Coronary artery (tissue), 2 donors: ENCODE measurements at places on chromosomes 6 and 20.

GRCh38 chr6:126077810-126078776, 91.8 kb downstream of the TRMT11 start:
- no peak for DNase-seq

DNA sequence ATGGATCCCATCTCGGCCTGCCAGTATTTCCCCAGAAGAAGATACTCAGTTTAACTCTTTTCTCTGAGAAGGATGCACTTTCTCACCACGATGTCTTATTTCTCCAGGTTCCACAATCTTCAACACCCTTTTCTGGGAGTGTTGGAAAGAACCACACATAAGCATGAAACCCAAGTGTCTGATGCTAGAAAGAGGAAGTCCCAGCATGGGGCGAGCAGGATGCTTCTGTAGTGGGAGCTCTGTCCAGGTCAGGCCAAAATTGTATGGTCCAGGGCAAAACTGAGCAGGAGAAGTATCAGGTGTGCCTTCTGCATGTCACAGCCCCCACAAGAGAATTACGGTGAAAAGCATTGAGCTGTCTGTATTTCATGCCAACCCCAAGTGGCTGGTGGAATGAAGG, 11.0 kb downstream of the TREM1 start:
- DNase-seq = no peak

DNA sequence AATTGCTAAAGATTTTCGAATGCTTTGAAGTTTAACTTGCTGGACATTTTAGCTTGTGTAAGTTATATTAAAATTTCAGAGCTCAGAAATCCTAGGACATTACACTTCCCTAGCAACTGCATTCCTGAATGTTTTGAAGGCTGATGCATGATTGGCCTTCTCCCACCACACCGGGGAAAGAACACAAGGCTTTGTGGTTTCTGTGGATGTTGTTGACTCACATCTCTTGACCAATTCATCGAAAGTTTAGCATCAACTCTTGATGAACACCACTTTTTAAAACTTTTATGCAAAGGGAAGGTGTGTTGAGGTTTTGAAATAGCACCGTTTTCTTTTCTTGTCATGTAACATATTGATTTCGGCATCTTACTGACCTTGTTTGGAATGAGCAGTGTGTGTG, 81.1 kb downstream of the RIMS1 start:
- DNase-seq = no peak

DNA sequence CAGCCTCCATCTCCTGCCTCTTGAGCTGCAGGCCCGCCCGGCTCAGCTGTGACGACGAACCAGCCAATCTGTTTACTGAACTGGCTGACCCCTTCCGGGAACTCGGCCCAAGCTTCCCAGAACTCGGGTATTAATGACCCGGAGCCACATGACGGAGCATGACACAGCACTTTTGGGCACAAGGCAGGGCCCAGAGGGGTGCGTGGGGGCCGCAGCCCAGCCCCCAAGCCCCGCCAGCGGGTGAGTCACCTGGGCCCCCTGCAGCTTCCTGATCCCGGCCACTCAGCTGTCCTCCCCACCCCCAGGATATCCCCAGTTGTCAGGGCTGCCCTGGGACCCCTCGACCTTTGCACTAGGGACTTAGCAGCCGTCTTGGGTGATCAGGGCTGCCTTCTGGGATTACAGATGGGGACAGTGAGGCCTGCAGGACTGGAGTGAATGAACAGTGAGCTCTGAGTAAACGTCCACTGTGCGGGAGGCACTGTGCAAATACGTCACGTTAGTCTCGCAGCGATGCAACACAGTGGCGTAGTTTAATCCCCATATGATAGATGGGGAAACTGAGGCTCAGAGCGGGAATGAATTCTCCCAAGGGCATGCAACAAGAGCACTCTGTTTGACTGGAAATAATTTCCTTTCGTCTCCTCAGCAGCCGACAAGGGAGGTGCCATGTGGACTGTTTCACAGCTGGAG, 102.1 kb downstream of the CEBPB start:
- peak; percentile 94 for DNase-seq

DNA sequence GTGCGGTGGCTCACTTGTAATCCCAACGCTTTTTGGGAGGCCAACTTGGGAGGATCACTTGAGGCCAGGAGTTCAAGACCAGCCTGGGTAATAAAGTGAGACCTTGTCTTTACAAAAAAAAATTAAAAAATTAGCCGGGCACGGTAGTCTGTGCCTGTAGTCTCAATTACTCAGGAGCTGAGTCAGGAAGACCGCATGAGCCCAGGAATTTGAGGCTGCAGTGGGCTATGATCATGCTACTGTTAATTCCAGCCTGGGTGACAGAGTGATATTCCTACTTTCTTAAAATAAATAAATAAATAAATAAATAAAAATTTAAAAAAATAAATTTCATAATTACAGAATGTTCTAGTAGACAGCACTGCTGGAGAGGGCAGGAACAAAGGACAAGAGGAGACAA, 62.4 kb downstream of the DST start:
- no peak for DNase-seq

DNA sequence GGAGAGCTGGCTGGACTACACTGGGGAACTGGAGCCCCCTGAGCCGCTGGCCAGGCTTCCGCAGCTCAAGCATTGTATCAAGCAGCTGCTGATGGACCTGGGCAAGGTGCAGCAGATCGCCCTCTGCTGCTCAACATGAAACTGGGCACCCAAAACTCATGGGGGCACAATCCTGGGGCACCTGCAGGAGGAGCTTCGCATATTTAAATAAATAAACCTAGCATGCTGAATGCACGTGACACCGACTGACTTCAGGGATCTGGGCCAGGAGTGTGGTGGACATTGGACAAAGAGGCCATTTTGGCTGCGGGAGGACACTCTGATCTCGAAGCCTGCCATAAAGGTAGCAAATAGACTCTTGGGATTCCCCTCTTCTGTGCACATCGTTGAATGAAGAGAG, 6.8 kb downstream of the SCAND1 start:
- DNase-seq = no peak

GRCh38 chr20:63911176-63911575, 16.2 kb downstream of the DNAJC5 start:
- no peak for DNase-seq

DNA sequence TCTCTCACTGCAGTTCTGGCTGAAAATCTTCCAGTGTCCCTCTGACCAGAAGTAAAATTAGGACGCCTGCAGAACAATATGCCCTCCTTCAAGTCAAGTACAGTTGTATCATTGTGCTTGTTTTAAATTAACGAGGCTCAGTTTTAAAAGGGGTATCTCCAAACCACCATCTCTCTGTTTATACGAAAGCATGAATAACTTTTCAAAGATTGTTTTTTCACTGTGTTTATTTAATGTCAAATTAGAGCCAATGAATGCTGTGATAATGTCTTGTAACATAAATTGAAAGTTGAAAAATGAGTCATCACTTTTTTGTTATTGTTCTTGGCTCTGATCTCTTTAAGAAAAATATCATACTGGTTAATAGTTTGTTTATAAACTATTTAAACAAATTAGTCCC, 230.7 kb upstream of the THEMIS start:
- no peak for DNase-seq

- DNase-seq = peak; percentile 81
Observed at GRCh38 chr6:143060806-143061596, at the start of gene AIG1. AIG1 (plus strand) TSS chr6:143060889; CDS start chr6:143060926, 37 bp downstream.

- no peak for DNase-seq
Observed at GRCh38 chr6:99333068-99333467, 16.4 kb downstream of the FAXC start.

- DNase-seq = no peak
Observed at GRCh38 chr6:165511807-165512206, 151.2 kb downstream of the PDE10A start.

DNA sequence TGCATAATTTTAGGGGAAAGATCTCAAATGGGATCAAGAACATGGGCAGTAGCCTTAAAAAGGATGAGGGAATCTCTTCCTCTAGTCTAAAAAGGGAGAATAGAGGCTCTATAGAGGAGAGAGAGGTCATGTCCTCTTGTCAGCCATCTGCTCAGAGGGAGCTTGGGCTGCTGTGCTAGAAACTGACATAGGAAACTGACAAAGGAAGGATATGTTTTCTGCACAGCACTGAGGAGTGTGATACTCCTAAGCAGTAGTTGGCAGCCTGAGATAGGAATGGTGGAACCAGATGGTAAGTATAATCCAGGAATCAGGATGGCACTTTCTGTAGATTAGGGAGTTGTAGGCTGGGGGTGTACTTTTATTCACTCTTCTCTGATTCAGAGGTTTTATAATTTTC, 59.2 kb downstream of the PTPRA start:
- DNase-seq = no peak

DNA sequence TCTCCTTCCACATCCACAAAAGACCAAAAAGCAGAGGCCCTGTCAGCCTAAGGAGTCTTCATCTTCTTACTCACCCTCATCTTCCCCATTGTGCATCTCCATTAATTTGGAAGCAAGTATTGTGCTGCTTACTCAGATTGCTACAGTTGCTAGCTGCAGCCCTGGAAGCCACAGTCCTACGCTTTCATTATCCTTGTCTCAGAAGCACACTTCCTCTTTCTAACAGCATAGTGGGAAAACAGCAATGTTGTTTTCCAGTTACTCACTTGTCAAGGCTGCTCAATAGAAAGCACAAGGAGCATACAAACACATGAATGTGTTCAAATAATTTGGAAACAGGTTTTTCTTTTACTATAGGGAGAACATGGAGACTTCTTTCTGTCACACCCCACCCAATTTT, 76.6 kb upstream of the RBM24 start:
- no peak for DNase-seq

GRCh38 chr6:82958551-82958950, 107.1 kb downstream of the UBE3D start:
- DNase-seq = no peak

DNA sequence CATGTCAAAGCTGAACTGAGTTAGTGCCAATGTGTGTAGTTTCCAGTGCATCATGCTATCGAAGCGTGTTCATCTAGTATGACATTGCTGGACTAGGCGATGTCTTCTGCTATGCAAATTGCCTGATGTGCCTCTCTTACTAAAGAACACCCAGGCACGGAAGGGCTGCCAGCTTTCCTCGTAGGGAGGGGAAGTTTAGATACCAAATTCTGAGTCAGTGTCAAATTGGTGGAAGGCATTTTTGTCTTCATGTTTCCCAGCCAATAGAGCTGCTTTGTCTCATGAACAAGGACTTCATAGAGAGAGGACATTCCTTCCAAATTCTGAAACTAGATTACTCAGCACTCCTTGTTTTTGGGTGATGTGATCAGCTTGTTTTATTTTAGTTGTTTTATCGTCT, 320.1 kb downstream of the BTBD3 start:
- no peak for DNase-seq

DNA sequence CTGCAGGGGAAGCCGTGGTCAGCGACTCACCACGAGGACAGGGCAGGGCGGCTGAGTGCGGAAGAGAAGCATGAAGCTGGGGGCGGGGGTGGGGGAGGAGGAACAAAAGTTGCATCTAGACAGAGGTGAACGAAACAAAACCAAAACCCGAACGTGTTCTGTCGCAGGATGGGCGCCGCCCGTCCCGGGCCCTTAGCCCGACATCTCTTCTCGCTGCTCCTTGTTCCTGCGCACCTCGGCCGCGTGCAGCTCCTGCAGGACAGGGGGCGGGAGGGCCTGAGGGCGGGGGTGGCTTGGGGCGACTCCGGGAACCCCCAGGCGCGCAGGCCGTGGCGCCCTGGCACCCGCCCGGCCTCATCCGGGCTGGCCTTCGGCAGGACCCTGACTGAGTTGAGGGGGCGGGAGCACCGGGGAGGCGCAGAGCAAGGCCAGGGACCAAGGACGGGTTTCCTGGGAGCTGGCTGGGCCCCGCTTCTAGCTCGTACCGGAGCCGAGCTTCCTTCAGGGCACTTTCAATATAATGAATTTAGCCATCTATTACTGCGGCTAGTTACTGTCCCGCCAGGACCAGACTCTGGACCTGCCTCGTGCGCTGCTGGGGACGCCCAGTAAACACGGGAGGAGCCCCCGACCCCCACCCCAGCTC, 12.0 kb downstream of the STMN3 start:
- no peak for DNase-seq

GRCh38 chr6:158789115-158789917, 29.9 kb downstream of the EZR start:
- no peak for DNase-seq

DNA sequence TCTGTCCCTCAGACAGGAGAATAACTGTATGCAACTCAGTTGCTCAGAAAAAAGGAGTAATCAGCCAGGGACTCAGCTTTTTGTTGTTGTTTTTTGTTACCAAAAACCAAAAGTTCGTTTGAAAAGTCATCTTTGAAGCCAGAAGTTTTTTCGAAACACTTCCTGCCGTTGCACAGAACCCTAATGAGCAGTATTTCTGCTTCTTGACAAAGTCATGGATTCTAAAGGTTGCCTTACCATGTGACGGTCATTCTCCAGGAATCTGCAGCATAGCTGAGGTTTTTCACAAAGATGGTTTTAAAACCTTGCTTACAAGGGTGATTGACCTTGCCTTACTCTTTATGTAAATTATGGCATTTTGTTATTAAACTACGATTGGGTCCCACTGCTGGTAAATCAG, 1.9 kb downstream of the RAB32 start:
- DNase-seq = no peak

- DNase-seq = no peak
Observed at GRCh38 chr6:82954937-82955577, 110.6 kb downstream of the UBE3D start.

GRCh38 chr6:12058172-12058961, 46.3 kb downstream of the HIVEP1 start:
- DNase-seq = no peak

DNA sequence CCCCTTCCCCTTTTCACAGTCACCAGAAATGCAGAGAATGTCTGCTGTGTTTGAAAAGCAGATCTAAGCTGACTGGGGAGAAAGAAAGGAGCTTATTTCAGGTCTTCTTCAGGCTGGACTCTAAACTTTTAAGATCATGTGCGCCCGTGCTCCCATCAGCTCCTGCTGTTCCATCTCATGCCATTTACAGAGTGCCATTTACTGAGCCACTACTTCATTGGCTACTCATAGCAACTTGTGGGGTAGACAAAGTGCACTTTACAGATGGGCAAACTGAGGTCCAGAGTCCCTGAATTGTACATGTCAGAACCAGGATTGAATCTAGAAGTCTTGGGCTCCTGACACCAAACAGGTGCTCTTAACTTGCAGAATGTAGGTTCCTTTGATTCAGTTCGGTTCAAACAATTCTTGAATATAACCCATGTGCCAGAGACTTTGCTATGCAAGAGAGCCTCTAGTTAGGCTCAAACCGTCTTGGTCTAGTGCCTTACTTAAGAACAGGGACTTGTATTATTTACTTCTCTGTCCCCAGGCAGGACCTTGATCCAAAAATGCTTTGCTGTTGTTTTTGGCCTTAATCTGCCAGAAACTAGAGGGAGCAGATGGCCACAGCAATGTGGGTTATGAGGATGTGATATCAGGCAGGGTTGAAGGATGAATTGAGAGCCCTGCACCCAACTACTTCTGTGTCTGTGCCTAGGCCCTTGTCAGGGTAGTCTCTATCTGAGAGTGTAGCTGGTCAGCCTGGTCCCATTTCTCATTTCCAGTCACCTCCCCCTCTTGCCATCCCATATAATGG, 56.4 kb downstream of the RALY start:
- DNase-seq = no peak

GRCh38 chr6:157756708-157757429, 66.2 kb upstream of the SNX9 start:
- peak; percentile 91 for DNase-seq

DNA sequence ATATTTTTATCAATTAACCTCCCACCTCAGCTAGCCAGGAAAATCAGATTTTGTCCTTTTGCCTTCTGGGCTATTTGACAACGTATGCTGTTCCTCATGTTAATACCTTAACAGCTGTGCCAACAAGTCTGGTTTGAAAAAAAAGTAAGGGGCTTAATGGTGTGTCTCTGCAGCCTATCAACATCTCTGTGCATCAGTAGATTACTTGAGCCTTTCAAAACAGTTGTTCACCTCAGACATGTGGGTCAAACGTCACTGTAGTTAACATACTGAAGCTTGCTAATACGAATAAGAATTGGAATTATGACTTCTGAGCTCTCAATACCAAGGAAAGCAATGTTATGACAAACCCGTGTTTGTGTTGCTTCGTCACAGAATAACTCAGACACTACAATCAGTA, 23.0 kb downstream of the CEP57L1 start:
- no peak for DNase-seq
